NCI-H774 (cell line): ENCODE measurements at places on chromosomes 12 and 14.

- no peak for DNase-seq
Measured at GRCh38 chr14:87869619-87870583, 123.1 kb downstream of the GALC start.

DNA sequence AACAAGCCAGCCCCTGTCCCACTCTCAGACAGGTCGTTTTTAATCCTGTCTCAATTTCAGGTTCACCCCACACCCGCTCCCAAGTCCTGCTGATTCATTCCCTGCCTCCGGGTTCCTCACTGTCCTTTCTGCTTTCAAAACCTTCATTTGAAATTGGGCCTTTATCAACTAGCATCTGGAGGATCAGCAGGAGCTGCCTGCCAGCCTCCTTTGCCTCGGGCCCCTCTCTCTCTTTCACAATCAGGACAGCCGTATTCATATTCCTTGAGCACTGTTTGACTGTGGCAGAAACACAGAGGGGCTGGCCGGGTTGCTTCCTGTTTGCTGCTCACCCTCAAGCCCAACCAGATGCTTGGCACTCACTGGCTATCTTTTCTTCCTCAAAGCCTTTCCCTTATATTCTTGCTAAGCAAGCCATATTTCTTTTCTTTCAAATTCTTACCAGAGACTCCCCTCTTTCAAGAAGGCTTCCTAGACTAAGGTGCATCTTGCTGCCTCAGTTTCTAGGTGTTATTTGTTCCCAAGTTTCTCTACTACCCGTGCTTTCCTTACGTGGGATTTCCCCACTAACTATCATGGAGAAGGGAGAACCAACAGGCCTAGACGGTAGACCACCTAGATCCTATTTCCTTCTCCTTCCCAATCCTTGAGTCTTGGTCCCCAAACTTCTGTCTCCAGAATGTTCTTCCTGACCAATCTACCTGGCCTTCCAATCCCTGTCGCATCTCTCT, 3.0 kb downstream of the GALNT6 start:
- DNase-seq, result no peak

DNA sequence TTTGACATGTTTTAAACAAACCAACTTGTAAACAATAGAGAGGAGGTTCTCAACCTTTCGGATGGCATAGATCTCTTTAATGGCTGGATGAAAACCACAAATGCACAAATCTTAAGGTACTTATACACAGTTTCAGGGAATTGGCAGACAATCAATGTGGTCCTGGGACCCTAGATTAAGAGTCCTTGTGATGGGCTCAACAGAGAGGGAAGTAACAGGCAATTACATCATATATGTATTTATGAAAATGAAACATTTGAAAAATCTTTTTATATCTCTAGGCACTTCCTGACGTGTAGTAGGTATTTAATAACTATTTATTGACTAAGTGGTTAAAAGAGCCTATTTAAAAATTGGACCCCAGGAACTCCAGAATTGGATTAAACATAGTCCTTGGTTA, 897 bp downstream of the ACTR10 start:
- DNase-seq, result no peak

DNA sequence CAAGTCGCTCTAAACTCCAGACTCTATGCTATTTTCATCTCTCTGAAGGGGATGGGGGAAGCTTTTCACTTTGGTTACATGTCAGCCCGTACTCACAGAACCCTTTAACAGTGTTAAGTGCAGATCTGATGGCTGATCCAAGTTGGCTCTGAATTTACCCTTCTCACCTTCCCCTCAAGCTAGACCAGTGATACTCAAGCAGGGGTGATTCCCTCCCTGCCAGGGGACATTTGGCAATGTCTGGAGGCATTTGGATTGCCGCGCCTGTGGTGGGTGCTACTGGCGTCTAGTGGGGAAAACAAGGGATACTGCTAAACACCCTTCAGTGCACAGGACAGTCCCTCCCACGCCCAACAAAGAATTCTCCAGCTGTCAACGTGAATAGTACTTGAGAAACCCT, 6.0 kb upstream of the TEX52 start:
- no peak for DNase-seq

GRCh38 chr12:65302891-65303290, 24.4 kb downstream of the MSRB3 start:
- no peak for DNase-seq

- no peak for DNase-seq
Measured at GRCh38 chr12:49893753-49894750, 9.6 kb downstream of the FAIM2 start.

GRCh38 chr14:96574633-96575632, 72.8 kb downstream of the PAPOLA start:
- DNase-seq, result peak; percentile 53
